ENCODE measurements at places on chromosomes 1 and 21.

- DNase-seq, result no peak
Measured at GRCh38 chr1:162022626-162023025, 1.0 kb downstream of the OLFML2B start.

DNA sequence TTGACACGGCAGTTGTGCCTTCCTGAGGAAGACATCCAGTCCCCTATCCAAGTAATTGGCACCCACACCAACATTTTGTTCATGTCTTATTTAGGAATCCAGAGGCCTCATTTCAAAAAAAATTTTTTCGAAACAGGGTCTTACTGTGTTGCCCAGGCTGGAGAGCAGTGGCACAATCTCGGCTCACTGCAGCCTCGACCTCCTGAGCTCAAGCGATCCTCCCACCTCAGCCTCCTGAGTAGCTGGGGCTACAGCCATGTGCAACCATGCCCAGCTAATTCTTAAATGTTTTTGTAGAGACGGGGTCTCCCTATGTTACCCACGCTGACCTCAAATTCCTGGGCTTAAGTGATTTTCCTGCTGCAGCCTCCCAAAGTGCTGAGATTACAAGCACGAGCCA is 9.2 kb upstream of the TRNP1 start:
- no peak for DNase-seq

- no peak for DNase-seq
Measured at GRCh38 chr1:184708084-184708676, 46.5 kb downstream of the EDEM3 start.

GRCh38 chr1:4048076-4048475 is 148.0 kb upstream of the C1orf174 start:
- no peak for DNase-seq

GRCh38 chr1:205069371-205070125 is 14.7 kb downstream of the TMEM81 start:
- DNase-seq, result no peak

DNA sequence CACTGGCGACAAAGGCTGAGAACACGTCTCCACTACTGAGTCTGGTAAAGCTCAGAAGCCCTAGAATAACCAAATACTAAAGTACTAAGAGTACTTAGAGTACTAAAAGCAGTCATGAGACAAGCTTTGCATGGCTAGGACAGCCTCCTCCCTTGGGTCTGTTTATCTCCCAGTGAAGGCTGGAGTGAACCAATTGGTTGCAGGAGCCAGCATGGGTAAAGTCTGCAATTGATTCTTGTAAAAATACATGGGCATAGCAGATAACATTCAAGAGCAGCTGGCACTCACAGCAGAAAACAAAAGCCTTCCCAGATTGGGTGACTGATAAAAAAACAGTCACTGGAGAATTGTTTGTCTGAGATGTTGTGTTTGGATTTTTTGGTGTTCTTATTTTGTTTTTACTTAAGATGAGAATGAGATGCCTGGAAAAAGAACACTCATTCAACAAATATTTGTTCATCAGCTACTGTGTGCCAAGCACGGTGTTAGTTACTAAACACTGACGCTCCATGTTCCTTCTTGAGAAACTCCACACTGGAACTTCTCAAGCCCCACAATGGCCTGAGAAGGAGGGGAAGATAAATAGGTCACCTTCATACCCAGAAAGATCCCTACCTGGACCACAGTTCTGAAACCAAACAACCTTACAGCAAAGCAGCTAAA is 3.7 kb downstream of the IRF6 start:
- no peak for DNase-seq

- DNase-seq, result peak; percentile 27
Measured at GRCh38 chr1:45617618-45618017, 6.2 kb downstream of the CCDC17 start.

- no peak for DNase-seq
Measured at GRCh38 chr1:235920596-235921375, 54.1 kb upstream of the LYST start.

- DNase-seq, result no peak
Measured at GRCh38 chr1:69451196-69451595, 116.5 kb upstream of the LRRC7 start.

- peak; percentile 98 for DNase-seq
Measured at GRCh38 chr1:208201229-208201628, 43.0 kb downstream of the PLXNA2 start.

DNA sequence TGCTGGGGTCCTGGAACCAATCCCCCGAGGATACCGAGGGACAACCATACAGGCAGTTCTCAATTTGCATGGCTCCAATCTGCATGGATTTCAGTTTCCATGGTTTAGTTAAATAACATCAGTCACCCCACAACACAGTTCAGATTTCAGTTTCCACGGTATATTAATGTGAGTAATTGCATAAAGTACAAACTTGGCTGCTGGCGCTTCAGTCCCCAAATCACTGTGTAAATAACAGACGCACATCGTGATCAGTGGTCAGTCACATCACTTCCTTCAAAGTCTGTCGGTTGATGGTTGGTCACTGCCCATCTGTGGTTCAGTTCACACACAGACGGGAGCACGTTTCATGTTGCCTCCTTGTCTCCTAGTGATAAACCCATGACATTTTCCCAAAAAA is 66.4 kb upstream of the LPGAT1 start:
- DNase-seq, result peak; percentile 2

Data from brain microvascular endothelial cell (primary cell).